ENCODE measurements at places on chromosomes 5 and 9.
A peak's percentile ranks its signal among the peaks of the same experiment; 100 is the strongest.

DNA sequence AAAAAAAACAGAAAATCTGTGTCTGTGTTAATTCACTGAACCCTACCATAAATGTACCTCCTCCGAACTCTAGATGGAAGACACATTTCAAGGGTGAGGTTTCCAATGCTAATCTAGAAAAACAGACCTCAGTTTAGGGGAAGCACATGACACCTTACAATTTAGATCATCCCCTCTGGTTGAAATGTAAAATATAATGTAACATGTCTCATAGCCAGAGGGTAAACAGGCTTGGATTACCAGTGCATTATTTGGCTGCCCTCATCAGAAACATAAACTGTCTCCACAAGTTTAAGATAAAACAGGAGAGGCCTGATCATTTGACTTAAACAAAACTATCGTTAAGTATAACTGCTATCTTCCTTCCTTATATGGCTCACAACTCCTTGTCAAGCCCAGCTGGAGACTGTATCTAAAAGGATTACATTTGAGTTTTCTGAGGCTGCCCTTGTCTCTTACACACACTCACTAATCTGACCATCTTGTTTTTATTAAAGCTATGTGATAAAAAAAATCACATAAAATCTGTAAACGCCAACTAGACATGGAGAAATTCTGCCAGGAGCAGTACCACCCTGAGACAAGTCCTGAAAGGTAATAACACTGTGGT, 105.7 kb downstream of the LURAP1L start:
- no peak for DNase-seq

DNA sequence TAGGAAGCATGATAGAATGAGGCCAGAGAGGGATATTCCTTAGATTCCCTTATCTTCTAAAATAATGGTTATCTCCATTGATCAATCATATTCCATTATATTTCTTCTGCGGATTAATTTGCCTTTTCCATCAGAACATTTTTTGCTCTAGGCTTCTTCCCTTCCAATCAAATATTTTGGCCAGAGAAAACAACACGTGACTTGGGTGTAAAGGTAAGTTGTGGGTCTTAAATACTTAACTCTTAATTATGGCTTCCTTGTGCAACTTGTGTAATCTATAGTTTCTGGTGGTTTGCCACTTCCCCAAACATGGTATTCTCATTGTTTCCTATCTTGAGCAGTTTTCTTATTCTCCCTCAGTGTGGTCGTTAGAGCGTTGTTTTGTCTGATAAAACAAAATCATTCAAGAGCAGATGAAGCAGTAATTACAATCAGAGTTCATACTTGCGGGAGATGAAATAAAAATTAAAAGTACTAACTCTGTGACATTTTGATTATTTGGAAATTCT, 889.3 kb downstream of the MAT2B start:
- DNase-seq = no peak

DNA sequence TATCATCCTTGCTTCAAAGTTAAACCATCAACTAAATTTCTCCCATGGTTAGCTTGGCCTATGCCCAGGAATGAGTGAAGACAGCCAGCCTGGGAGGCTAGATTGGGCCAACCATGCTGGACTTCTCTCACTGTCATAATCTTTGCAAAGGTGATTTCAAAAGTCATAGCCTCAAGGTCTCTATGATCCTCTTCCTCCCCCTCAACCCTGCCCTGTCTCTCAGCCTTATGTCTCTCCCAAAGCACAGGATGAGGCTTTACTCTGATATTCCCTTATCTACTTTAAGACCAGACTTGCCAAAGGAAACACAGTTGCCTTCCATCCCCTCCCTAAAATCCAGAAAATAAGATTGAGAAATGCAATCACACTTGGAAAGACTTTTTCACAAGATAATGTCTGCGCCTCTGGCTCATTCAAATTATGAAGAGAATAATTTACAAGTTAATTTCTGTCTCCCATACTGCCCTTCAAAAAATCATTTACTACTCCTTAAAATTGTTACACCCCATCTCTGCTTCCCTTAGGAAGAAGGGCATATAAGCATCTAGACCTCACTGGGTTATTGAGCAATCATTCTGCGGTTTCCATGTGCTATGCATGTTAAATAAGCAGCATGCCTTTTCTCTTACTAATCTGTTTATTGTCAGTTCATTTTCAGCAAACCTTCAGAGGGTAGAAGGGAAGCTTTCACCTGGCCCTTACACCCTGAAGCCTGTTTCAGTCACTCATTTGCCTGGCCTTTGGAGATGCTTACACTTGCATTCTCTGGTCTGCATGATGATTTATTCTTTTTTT, 113.8 kb upstream of the ANKRD55 start:
- no peak for DNase-seq

DNA sequence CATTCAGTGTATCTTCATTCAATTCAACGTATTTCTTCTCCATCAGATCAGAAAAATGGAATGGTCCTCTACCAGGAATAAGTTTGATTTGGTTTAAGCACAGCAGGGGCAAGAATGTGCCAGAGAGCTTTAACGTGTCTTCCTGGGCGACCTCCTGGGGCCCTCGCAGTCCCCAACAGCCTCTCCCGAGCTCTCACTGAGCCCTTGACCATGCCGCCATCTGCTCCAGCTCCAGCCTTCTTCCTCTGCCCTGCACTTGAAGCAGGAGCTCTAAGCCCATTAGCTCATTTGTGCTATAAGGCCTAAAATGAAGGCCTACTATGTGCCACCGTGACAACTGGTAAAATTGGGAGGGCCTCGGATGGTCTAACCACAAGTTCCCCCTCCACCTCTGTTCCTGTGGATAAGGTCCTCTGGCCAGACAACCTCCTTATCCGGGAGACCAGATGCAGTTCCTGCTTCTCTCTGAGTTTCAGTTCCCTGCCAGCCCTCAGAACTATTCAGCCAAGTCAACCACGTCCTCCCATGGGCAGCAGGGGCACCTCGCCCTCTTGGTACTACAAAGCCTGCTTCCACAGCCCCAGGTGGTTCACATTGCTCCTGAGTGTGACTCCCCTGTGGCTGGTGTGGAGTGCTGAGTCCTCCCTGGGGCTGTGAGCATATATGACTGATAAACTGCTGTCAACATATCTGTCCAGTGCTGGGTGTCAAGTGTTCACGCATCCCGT, 35.8 kb downstream of the C5orf15 start:
- DNase-seq = no peak

DNA sequence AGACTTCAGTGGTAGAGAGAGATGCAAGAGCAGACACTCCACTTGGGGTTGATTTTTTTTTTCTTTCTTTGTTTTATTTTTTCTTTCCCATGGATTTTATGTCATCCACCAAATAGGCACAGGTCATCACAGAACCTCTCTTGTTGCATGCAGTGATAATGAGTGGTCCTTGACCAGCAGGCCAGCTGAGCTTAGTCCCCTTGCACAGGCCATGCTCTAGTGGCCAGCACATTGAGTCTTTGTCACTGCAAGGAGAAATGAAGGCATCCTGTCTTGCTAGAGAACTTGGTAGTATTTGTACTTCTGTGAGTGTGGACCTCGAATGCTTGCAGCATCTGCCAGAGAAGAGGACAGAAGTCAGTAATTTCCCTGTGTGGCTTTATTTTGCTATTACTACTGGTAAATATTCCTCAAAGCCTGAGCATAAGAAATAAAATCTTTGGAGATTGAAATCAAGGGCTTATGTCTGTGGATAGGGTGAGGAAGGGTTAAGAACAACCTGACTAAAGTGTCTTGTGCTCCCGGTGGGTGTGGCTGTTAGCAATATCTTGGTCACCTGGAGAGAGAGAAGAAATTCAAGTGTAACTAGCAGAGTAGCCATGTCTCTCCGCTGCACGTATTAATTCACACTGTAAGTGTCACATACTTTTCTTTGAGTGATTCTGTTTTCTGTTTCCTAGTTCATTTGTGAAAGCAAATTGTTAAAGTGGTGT, 45.3 kb upstream of the NCS1 start:
- no peak for DNase-seq

DNA sequence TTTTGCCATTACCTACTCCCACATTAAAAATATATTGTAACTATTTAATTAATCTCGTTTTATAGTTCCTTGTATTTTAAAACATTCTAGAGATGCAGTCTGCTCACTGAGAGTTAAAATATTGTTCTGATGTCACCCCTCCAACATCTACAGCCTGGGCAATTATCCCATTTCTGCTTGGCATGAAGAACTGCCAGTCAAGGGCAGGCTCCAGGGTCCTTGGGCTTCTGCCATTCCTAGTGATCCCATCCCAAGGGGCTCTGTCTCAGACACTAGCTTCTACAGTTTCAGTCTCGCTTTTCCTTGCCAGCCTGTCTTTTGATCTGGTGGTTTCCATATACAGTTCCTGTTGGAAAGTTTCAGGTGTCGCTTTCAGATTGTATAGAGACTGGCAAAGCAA, 287.2 kb downstream of the TMEM232 start:
- no peak for DNase-seq

- DNase-seq = no peak
These were observed 92.0 kb downstream of the C9orf152 start for GRCh38 chr9:110115826-110116542.

DNA sequence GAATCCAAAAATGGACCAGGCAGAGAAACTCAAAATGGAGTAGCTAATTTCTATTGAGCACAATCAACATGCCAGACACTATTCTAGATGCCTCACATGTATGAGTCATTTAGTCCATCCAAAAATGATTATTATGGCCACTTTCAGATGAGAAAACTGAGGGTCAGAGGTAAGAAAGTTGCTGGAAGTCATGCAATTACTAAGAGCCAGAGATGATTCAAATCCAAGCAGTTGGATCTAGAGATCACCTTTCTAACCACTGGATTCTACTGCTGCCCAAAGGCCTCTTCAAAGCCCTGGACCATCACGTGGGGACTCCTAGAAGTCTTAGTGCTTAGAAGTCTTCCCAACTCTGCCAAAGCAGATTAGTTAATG, 51.8 kb upstream of the HMHB1 start:
- no peak for DNase-seq

DNA sequence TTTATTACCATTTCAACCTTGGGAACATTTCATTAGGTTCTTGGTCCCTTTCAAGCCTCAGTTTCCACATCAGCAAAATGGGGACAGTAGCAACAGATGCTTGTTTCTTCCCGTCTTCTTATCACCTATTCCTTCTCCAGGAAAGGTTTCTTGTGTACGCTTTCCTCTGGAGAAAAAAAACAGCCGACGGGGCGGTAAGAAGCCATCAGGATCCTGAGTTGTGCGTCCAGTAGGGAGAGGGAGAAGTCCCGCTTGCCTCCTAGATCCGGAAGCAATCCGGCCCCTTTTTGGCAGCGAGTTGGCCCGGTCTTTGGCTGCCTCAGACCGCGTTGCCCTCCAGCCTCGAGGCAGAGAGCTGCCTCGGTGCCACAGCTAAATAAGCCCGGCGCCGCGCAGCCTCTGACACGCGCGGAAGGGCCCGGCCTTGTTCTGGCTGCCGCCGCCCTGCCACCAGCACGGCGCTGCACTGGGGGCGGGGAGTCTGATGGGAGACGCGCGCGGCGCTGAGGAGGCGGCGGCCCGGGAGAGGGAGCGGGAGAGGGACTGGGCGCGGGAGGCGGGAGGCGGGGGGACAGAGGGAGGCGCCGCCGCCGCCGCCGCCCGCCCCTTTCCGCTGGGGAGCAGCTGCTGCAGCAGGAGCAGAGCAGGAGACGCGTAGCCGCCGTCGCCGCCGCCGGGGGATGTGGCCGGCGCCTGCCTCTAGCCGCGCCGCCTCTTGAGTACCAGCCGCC, at the start of gene SLC44A1:
TSS of gene SLC44A1 (plus strand) at position 649 of the 731 bp plus-strand sequence. CDS start 218 bp downstream, outside the sequence.
- DNase-seq = peak; percentile 95

DNA sequence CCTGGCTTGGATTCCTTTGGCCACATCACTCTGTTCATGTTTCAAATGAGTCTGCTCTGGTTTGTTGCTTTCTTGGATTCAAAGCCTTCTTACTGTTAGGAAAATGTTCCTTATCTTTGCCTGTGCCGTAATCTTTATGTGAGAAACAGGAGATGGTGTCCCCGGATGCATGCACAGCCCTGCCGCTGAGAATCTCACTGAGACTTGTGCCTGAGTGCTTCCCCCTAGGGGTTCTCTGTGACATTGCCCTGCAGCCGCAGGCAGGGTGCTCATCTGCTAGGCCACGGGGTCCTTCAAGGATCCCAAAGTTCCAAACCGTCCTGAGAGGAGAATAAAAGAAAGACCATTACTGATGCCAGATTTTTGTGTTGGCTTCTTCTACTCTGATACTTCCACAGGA, 81.4 kb upstream of the ANKRD55 start:
- DNase-seq = no peak

DNA sequence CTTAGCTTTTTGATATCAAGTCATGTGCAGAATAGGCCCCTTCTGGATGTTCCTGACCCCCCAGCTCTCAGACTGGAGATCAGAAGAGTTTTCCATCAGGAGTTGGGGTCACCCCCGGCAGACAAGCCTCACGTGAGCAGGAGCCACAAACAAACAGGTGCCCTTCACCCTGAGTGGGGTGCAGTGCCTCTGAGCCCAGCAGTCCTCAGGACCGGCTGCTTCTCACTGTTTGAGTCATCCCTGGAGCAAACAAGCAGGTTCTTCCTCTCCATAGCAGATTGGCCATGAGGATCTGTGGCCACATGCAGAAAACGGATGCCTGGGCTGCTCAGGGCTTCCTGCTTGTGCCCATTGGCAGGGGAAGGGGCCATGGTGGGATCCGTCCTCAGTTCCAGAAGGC, 47.0 kb downstream of the LRSAM1 start:
- no peak for DNase-seq

DNA sequence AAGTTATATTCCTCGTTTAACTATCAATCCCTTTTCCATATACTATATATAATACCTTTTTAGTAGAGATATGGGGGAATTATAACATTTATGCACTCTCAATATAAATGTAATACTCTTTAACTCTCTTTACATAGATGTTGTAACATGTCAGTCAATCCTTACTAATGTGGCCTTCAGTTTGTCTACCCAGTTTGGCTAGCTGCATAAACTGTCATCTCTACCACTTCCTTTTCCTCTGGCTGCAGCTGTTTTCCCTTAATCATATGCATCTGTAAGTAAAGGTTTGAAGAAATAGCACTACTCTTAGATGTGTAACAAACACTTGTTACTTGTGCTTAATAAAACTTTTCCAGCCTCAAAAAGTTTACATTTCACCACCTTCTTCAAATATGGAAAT, 13.4 kb downstream of the ABHD17B start:
- DNase-seq = peak; percentile 33

- DNase-seq = no peak
These were observed 665 bp upstream of the BTF3 start for GRCh38 chr5:73497497-73498056.

DNA sequence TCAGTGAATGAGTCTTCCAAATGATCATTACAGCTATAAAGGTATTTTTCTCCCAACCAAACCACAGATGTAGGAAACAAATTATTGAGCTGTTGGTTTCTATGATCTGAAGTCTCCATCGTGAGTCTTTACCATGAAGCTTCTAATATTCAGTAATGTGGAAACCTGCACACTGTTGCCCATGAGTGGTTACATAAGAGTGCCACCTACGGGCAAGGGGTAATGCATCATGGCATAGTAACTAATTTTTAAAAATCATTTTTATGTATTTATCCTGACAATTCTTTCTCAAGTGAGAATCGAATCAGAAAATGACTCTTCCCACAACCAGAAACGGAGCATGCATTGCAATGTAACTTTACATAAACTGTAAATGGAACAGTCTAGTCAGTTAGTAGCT, 282.5 kb upstream of the SMARCA2 start:
- peak; percentile 14 for DNase-seq

DNA sequence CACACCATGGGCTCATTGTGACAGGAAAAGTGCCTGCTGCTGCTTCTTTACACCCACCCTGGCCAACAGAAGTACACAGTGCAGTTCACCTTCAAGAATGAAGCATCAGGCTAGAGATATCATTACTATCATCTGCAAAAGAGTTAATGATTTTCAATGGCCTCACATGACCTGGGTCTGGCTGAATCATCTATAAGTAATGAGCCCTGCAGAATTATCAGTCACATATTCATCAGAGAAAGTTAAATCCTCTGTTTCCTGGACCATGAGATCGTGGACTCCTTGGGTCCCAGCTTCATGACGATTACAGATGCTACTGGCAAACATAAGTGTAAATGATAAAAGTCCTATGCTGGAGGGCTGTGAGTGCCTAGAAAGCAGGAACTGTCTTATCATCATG, 8.3 kb downstream of the BAG1 start:
- DNase-seq = no peak
